ENCODE measurements at places on chromosomes 1 and 21.

DNA sequence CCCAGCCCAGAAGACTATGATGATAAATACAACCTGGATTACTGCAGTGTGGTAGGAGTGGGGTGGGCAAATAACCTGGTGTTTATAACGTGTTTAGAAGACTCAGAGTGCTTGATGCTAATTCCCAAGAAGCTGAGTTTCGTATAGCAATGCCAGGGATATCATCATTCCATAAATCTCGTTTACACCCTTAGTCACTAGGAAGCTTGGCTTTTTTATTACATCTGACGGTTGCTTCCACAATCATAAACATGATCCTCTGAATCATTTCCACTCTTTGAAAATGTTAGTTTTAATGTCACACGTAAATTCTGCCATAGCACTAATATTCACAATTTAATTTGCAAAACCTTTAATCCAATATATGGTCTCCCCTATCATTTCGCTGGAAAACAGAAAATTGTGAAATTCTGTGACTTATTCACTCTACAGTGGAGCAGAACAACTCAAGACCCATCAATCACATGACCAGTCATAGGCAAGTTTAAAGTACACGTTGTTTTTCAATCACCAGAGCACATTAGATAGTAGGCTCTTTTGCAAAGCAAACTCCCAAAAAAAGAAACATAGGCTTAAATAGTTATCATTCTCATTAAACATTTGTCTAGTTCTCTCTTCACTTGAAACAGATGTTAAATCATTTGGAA lies 321.0 kb downstream of the LTN1 start:
- DNase-seq = no peak

- no peak for DNase-seq
Observed at GRCh38 chr1:53180951-53181350, 15.7 kb upstream of the CPT2 start.

DNA sequence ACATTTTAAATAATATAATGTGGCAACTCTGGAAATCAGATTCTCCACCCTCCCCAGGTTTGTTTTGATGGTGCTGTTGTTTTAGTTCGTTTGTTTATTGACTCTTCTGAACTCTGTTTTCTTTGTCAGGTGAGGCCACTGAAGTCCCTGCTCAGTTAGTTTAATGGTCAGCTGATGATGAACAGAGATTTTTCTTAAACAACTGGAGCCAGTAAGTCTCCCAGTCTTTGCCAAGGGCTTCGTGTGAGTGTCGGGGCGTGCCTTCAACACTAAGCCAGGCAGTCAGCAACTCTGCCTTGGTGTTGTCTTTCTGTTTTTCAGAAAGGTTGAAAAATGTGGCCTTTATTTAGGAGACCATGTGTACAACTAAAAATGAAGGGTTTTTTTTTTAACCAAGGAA lies 58.9 kb downstream of the TEX35 start:
- DNase-seq = no peak

DNA sequence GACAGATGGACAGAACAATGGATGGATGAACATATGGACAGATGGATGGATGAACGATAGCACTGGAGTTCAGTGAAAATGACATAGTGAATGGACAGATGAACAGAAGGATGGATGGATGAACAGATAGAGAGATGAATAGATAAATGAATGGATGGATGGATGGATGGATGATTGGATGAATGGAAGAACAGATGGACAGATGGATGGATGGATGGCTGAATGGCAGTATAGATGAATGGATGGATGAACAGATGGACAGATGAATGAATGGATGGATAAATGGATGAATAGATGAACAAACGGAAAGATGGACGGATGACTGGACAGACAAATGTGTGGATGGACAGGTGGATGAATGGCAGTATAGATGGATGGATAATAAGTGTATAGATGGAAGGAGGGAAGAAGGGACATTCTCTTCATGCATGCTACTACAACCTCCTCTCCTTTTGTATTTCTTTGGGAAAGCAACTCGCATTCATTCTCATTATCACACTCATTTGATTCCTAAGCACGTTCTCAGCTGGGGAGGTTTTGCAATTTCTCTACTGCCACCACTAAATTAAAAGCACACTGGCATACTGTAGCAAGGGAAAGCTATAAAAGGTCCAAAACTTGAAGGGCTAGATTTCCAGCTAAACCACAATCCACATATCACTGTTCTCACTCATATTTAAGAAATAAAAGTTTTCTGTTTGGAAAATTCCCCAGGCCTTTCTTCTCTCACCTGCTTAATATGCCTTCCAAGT lies 34.1 kb downstream of the SUSD4 start:
- no peak for DNase-seq

DNA sequence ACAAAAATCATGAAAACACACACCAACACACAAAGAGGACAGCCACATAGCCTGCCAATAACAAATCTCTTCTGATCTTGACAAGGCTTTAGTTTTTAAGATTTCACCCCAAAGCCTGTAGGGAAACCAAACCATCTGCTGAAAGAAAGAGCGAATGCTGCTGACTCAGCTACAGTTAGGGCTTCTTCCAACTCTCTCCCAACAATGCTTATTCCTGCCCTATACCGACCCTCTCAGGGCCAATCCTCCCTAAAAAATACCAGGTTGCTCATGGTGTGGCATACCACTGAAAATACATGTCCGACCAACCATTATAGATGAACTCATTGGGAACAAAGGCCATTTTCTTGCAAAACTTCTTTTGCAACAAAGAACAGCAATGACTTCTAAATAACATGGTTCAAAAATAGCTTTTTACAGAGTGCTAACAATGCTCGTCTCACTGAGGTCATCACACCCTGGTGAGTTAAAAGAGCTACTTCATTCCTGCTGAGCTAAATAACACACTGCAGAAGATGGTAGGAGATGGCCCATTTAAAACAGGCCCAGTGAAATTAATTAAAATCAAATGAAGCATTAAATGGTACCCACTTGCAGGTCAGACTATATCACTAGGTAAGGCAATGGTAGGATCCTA lies 86.1 kb downstream of the KIAA0319L start:
- no peak for DNase-seq

- no peak for DNase-seq
Observed at GRCh38 chr1:222539951-222540597, 7.8 kb downstream of the HHIPL2 start.

DNA sequence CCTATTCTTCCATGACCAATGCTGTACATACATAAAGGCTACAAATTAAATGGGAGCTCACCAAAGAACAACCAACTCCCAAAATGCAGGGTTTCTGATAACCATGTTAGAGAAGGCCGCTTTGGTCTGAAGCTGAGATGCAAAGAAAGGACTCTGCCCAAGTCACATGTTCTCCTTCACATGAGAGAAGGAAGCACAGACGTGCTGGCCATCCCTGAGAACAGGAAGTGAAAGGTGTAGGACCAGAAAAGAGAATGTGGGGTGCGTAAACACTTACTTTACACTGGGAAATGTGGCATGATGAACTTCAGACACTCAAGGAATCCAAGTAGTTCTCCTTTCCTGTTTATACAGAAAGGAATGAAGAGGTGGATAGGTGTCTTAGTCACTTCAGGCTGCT lies 31.7 kb upstream of the TADA1 start:
- no peak for DNase-seq

GRCh38 chr1:185720633-185721272 lies 13.4 kb upstream of the HMCN1 start:
- no peak for DNase-seq

GRCh38 chr1:151175863-151176262 lies at the start of gene TMOD4:
Gene TMOD4 (minus strand): TSS chr1:151175981. CDS start chr1:151174875, 1,106 bp downstream.
- no peak for DNase-seq

DNA sequence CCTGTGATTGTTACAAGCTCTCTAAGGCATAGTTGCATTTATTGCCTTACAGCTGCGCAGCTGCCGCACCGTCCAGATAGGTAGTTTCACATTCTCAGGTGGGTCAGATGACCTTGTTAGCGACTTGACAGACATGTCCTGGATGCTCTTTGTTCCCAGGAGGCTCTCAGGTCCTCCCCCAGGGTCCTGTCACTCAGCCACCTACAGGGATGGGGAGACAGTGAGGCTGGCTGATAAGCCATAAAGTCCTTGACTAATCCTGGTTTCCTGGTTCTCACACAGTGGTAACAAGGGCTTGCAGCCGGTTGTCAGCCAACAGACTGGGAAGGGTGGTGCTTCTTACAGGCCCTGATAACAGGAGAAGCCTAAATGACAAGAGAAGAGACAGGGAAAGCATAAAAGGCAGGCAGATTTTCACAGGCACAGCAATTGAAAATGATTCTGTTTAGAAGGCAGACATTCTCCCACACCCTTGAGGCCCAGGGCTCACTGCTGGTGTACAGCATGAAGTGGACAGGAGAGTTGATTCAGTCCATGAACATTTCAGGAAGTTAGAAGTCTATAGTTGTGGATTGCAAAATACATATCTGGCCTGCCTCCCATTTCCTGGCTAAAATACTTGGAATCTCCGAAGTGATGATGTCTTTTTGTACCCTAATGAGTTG lies 2.9 kb downstream of the ARF1 start:
- DNase-seq = no peak

GRCh38 chr21:36780861-36781260 lies 81.9 kb downstream of the SIM2 start:
- DNase-seq = no peak

- DNase-seq = peak; percentile 24
Observed at GRCh38 chr1:198520524-198521254, 19.8 kb downstream of the ATP6V1G3 start.

DNA sequence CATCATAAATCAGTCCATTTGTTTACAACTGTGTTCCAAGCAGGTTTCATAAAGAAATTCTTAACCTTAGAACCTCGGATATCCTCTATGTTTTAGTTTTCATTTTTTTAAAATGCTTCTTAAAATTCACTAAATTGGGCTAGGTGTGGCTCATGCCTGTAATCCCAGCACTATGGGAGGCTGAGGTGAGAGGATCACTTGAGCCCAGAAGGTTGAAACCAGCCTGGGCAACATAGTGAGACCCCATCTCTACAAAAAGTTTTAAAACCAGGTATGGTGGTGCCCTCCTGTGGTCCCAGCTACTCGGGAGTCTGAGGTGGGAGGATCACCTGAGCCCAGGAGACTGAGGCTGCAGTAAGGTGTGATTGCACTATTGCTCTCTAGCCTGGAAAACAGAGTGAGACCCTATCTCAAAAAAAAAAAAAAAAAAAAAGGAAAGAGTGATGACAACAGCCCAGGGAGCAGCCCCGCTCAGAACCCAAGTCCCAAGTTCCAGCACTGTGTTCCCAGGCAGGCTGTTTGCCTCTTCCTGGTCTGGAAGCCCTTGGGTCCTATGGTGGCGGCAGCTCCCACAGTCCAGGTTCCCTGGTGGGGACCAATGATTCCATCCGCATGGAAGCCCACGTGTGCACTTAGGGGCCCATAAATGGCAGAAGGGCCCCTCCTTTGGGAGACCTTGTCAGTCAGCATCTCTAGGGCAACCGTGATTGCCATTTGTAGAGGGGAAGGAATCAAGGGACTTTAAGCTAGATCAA lies 24.7 kb upstream of the SPSB1 start:
- DNase-seq = no peak

GRCh38 chr1:8239039-8239305 lies 78.9 kb upstream of the SLC45A1 start:
- DNase-seq = no peak

DNA sequence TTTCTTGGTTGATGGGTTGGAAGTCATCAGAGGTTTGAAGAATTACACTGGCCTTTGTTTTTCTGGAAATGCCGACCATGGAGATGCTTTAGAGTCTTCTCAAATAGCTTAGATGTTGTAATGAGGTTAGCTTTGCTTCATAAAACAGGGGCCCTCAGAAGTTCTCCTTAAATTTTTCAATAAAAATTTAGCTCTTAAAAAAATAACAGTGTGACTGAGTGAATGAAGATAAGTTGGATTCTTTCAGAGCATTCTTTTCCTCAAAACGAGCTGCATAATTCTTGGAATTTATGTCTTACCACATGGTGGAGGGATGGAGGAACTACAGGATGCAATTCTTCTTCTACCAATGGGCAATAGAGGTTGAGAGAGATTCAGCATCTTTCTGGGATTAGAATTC lies 23.4 kb downstream of the SYT11 start:
- DNase-seq = no peak

Data from activated CD4-positive, alpha-beta T cell treated with anti-CD3 and anti-CD28 coated beads for 48 hours (primary cell).